ENCODE measurements at places on chromosomes 3 and 15. TPM values are rescaled to one million over a fixed set of nuclear protein-coding genes. Genes with fewer than 3 reads are reported as not detected.

RARRES1 gene
- not detected for total RNA-seq

DIPK2A gene
- 7.5 TPM for total RNA-seq

GPR62 gene
- not detected for total RNA-seq

DNA sequence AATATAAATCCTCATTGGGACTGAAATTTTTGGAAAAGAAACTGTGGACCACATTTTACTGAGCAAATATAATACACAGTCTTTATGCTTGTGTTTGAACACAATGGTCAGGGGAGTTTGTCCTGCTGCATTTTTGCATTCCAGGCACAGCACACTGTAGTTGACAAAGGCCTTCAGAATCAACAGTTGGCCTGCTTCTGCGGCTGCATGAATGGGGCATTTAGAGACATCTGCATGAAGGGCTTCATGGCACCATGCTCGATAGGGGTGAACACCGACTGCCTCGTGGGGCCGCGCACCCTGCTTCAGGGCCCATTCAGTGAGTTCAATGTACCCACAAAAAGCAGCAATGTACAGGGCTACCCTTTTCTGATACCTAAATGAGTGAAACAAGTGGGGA is 15.4 kb upstream of the COMMD2 start:
- DNase-seq, result no peak

GRCh38 chr3:48514431-48515227 is 10.7 kb upstream of the SHISA5 start:
- no peak for DNase-seq

All from MCF 10A (cell line).